Nephron progenitor cell (in vitro differentiated cells): ENCODE measurements at places on chromosomes 2 and 18.
A peak's percentile ranks its signal among the peaks of the same experiment; 100 is the strongest.

- H3K4me3 ChIP-seq, result no peak overlapping the region
- H3K27me3 ChIP-seq, result no peaks in the 10 kb centered on the region
- H3K27ac ChIP-seq, result peak overlapping the region; percentile 40
- peaks cover 12% of the 10 kb centered on the region for H3K4me1 ChIP-seq
These were observed 1035.8 kb upstream of the FANCL start for GRCh38 chr2:59276917-59277316.

DNA sequence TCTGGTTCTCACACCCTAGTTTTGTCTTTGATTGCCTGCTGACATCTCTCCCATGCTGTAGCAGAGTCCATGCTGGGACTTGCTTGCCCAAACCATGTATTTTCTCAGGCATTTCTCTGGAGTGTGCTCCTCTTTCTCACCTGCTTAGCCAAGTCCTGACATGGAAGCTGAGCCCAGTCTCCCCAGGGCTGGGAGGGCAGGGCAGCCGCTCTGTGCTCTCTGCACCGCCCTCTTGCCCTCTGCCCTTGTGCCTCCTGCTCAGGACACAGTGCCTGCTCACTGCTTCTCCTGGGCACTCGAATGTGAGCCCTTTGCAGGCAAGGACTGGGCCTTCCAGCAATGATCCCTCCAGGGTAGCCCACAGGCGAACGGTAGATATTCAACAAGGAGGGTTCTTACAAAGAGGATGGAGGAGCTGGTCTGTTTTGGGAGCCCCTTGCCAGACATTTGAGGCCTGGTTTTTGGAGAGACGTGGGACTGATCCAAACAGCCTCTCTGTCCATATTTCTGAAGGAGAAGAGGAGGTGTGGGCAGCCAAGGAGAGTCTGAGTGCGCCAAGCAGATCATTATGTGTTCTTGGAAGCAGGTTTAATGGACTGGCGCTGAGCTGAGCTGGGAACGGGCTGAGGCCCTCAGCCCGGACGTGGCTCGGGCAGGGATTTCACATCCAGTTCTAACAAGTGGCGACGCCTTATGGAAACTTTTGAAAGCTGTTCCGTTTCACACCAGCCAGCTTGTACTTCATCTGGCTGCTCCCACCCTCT, 4.0 kb downstream of the SLC14A2 start:
- peak overlapping the region; percentile 54 for H3K27ac ChIP-seq
- DNase-seq, result no peak
- no peaks in the 10 kb centered on the region for H3K36me3 ChIP-seq
- peaks cover 37% of the 10 kb centered on the region for H3K4me1 ChIP-seq
- no peak overlapping the region for H3K4me3 ChIP-seq

DNA sequence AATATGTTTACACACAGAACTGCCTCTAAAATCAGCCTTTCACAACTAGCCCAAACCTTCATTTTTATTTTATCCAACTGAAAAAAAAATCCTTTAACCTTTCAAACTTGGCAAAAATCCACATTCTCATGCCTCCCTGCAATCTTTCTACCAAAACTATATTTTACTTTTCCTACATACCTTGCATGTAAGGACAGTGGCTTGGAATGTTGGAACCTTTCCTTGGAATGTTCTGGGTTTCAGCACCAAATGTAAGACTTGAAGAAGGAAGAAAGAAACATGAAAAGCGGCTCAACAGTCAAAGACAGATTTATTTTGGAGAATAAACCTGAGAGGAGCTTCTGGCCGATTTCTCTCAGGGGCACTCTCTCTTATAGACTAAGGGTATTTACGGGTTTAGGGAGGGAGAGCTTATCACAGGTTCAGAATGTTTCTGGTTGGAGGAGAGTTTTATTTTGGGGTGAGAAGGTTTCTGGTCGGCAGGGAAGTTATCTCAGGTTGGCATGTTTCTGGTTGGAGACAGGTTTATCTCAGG, 79.7 kb downstream of the RRM2 start:
- H3K4me3 ChIP-seq, result no peak overlapping the region
- peak overlapping the region; percentile 81 for H3K27ac ChIP-seq
- DNase-seq, result no peak
- H3K4me1 ChIP-seq, result peaks cover 22% of the 10 kb centered on the region
- peaks cover 4% of the 10 kb centered on the region for H3K27me3 ChIP-seq
- H3K36me3 ChIP-seq, result peaks cover 51% of the 10 kb centered on the region

- no peaks in the 10 kb centered on the region for H3K4me1 ChIP-seq
- H3K27ac ChIP-seq, result no peak overlapping the region
- H3K4me3 ChIP-seq, result no peak overlapping the region
- DNase-seq, result no peak
These were observed 211.5 kb downstream of the TMEM247 start for GRCh38 chr2:46690825-46691224.

DNA sequence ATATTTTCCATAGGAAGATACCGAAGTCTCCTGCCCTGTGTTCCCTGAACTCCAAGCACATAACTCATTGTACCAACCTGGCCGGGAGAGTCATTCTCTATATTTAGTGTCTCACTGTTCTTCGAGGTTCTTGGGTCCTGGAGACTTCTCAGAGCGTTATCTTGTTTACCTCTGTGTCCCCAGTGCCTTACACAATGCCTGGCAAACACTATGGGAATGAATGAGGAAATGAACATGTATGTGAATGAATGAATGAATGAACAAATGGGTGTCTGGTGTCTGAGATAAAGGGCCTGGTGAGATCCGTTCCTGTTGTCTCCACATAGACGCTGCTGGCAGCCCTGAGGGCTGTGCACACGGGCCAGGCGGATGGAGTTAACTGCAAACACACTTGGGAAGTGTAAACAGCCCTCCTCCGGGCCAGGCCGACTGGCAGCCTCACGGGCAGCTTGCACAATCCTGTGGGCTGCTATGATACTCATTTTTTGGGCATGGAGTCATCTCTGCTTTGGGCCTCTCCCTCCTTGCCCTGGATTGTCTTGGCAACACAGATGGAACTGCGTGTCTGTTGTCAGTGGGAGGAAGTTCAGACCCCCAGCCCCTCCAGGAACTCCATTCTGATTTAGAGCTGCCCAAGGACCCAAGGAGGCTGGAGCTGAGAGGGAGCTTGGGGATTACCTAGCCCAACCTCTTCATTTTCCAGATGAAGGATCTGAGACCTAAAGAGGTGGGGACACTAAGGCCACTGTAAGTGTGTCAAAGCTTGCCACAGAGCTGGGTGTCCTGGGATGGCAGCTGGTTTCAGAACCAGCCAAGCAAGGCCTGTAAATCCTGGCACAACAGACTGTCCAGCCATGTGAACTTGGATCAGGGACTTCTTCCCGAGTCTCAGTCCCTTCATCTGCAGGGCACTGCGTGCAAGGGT, 124.4 kb downstream of the INHBB start:
- H3K27me3 ChIP-seq, result peaks cover 91% of the 10 kb centered on the region
- H3K36me3 ChIP-seq, result no peaks in the 10 kb centered on the region
- no peak for DNase-seq
- no peak overlapping the region for H3K27ac ChIP-seq

DNA sequence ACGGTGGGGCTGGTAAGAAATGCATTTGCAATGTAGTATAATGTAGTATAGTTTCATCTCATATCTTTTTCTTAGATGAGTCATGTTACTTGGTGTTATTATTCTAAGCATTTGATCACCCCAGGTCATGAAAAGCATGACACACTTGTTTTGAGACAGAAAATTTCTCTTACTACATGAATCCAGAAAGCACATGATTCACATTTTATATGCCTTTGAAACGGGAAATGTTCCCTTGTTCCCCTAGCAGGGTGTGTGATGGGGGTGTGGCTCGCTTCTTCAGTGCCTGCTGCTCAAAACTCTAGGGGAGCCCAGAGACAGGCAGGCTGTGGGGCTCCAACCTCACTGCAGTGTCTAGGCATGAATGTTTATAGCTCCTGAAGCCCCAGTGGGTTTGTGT, 116.0 kb upstream of the RAB27B start:
- no peak for DNase-seq
- H3K27ac ChIP-seq, result no peak overlapping the region
- H3K4me3 ChIP-seq, result no peak overlapping the region
- no peaks in the 10 kb centered on the region for H3K36me3 ChIP-seq
- peaks cover 17% of the 10 kb centered on the region for H3K27me3 ChIP-seq

- H3K27ac ChIP-seq, result no peak overlapping the region
- H3K4me1 ChIP-seq, result no peaks in the 10 kb centered on the region
- H3K36me3 ChIP-seq, result peaks cover 8% of the 10 kb centered on the region
- H3K4me3 ChIP-seq, result no peak overlapping the region
These were observed 309.8 kb upstream of the SETBP1 start for GRCh38 chr18:44370861-44371260.

- H3K36me3 ChIP-seq, result no peaks in the 10 kb centered on the region
- peaks cover 28% of the 10 kb centered on the region for H3K4me1 ChIP-seq
- peaks cover 38% of the 10 kb centered on the region for H3K27me3 ChIP-seq
- H3K27ac ChIP-seq, result no peak overlapping the region
- no peak for DNase-seq
These were observed 19.6 kb upstream of the EPAS1 start for GRCh38 chr2:46277431-46278190.

DNA sequence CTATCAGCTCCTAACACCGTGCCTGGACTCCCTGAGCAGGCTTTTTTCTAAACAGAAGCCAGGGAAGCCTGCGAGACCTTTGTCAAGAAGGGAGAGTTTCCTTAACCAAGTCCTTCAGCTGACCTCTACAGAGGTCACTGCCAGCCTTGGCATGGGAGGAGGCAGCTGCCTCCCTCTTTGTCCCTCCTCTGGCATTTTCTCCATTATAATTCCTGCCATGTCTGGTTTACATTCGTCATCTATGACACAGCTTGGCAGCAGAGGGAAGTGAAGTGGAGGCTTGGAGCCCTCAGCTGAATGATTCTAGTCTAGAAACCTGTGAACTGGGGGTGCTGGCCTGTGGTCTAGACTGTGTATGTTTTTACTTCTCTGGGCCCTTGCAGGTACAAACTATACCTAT, 22.5 kb downstream of the LIPG start:
- DNase-seq, result no peak
- H3K27me3 ChIP-seq, result peaks cover 6% of the 10 kb centered on the region
- peaks cover 16% of the 10 kb centered on the region for H3K4me1 ChIP-seq
- H3K27ac ChIP-seq, result no peak overlapping the region

GRCh38 chr2:181242262-181242661, 214.9 kb upstream of the ITGA4 start:
- H3K4me1 ChIP-seq, result no peaks in the 10 kb centered on the region
- peaks cover 4% of the 10 kb centered on the region for H3K27me3 ChIP-seq
- no peak for DNase-seq
- H3K36me3 ChIP-seq, result no peaks in the 10 kb centered on the region
- H3K27ac ChIP-seq, result no peak overlapping the region

GRCh38 chr2:201866643-201867473, 60.5 kb downstream of the CDK15 start:
- no peak for DNase-seq
- peaks cover 81% of the 10 kb centered on the region for H3K4me1 ChIP-seq
- H3K27ac ChIP-seq, result peak overlapping the region; percentile 91
- peaks cover 4% of the 10 kb centered on the region for H3K27me3 ChIP-seq
- peak overlapping the region; percentile 0 for H3K4me3 ChIP-seq
- no peaks in the 10 kb centered on the region for H3K36me3 ChIP-seq

DNA sequence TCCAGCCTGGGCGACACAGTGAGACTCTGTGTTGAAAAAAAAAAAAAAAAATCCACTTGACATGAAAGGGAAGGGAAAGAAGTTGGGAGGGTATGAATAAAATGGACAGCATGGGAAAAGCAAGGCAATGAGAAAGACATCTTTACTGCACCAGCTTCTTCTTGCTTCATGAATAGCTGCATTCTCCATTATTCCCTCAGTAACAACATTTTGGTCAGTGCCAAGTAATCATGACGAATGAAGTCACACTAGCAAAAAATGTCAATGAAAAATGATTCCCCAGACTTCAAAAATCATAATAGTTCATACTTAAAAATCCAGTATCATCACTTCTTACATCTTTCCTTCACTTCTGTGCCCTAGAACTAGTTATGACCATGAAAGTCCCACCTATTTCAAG, 30.4 kb downstream of the ADAM17 start:
- H3K4me3 ChIP-seq, result no peak overlapping the region
- H3K36me3 ChIP-seq, result peaks cover 85% of the 10 kb centered on the region
- DNase-seq, result no peak
- peak overlapping the region; percentile 36 for H3K27ac ChIP-seq
- H3K4me1 ChIP-seq, result no peaks in the 10 kb centered on the region
- H3K27me3 ChIP-seq, result peaks cover 7% of the 10 kb centered on the region

GRCh38 chr2:76667821-76668271, 854.3 kb downstream of the LRRTM4 start:
- H3K27me3 ChIP-seq, result peaks cover 2% of the 10 kb centered on the region
- H3K36me3 ChIP-seq, result no peaks in the 10 kb centered on the region
- H3K4me3 ChIP-seq, result no peak overlapping the region
- H3K4me1 ChIP-seq, result peaks cover 21% of the 10 kb centered on the region

DNA sequence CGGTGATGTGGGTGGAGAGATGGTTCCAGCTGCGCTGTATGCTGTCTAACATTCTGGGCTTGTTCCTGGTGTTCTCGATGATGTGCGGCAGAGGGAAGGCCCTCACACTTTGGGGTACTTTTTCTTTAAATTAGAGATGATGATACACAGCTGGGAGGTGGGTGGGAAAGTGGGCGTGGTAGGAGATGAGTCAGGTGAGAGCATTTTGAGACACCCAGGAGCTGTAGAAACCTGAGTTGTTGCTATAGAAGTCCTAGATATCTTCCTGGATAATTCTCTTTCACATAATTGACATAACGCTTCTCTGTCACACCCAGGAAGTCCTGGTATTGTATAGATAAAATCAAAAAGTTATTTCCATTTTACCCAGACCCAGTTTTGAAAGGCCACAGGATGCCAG, 103.8 kb upstream of the ALKAL2 start:
- H3K27me3 ChIP-seq, result peaks cover 3% of the 10 kb centered on the region
- H3K36me3 ChIP-seq, result no peaks in the 10 kb centered on the region
- DNase-seq, result no peak
- peaks cover 54% of the 10 kb centered on the region for H3K4me1 ChIP-seq

DNA sequence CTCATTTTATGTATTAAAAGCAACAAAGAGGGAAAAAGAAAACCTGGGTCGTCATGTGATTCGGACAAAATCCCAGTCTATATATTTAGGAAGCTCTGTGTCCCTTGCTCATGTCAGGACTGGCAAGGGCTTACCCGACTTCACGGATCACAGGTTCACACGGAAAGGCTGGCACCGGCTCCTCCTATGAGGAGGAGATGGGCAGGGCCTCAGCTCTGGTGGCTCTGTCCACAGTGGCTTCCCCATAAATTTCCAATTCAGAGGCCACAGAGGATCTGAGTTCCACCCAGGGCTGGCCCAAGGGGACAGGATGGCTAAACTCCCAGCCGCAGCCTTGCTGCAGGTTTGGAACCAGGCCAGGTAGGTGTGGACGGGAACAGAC, 186.8 kb downstream of the BCL2 start:
- H3K4me3 ChIP-seq, result peak overlapping the region; percentile 7
- H3K36me3 ChIP-seq, result peaks cover 13% of the 10 kb centered on the region
- peaks cover 11% of the 10 kb centered on the region for H3K27me3 ChIP-seq
- DNase-seq, result no peak
- peaks cover 57% of the 10 kb centered on the region for H3K4me1 ChIP-seq
- H3K27ac ChIP-seq, result peak overlapping the region; percentile 53

DNA sequence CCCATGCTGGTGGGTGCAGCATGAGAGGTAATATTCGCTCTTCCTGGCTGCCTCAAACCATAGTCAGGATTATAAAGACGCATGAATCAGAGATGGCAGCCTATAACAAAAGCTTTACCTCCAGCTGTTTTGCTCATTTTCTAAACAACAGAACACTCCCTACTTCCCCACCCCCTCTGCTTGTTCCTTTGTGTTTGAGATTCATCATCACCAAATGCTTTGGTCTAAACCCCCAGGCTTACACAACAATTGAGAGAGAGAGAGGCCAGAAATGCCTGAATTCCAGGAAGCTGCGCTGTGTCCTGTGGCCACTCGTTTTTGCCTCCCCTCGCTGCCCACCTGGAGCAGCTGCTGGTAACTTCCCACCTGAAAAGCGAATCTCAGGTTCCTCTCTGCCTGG, 78.8 kb upstream of the CAPN13 start:
- no peak overlapping the region for H3K4me3 ChIP-seq
- peaks cover 33% of the 10 kb centered on the region for H3K27me3 ChIP-seq
- H3K36me3 ChIP-seq, result no peaks in the 10 kb centered on the region
- no peak for DNase-seq
- H3K27ac ChIP-seq, result no peak overlapping the region
